ENCODE measurements at places on chromosomes 3 and 15.
A peak's percentile ranks its signal among the peaks of the same experiment; 100 is the strongest.

- H3K4me3 ChIP-seq: no peak overlapping the region
- no peak overlapping the region for H3K27ac ChIP-seq
- DNase-seq: peak; percentile 42
- no peaks in the 10 kb centered on the region for H3K4me1 ChIP-seq
- no peaks in the 10 kb centered on the region for H3K36me3 ChIP-seq
Measured at GRCh38 chr3:3714572-3714971, 84.7 kb upstream of the LRRN1 start.

DNA sequence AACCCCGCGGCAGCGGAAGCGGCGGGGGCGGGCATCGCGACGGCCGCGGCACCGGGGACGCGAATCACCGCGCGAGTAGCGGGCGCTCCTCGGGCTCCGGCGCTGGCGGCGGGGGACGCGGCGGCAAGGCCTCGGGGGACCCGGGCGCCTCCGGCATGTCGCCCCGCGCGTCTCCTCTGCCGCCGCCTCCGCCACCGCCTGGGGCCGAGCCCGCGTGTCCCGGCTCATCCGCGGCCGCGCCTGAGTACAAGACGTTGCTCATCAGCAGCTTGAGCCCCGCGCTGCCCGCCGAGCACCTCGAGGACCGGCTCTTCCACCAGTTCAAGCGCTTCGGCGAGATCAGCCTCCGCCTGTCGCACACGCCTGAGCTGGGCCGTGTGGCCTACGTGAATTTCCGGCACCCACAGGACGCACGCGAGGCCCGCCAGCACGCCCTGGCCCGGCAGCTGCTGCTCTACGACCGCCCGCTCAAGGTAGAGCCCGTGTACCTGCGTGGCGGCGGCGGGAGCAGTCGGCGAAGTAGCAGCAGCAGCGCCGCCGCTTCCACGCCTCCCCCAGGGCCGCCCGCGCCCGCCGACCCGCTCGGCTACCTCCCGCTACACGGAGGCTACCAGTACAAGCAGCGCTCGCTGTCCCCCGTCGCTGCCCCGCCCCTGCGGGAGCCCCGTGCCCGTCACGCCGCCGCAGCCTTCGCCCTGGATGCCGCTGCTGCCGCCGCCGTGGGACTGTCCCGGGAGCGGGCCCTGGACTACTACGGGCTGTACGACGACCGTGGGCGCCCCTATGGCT, 675 bp downstream of the RBM15B start:
- DNase-seq: peak; percentile 51
- H3K27ac ChIP-seq: peak overlapping the region; percentile 51
- H3K36me3 ChIP-seq: peaks cover 27% of the 10 kb centered on the region
- H3K27me3 ChIP-seq: no peaks in the 10 kb centered on the region
- peaks cover 11% of the 10 kb centered on the region for H3K4me1 ChIP-seq

GRCh38 chr3:130048726-130049125, 32.9 kb upstream of the ALG1L2 start:
- H3K27me3 ChIP-seq: no peaks in the 10 kb centered on the region
- H3K4me1 ChIP-seq: no peaks in the 10 kb centered on the region
- no peak overlapping the region for H3K4me3 ChIP-seq
- no peak overlapping the region for H3K27ac ChIP-seq
- no peak for DNase-seq

GRCh38 chr3:64806668-64807605, 119.1 kb upstream of the ADAMTS9 start:
- no peaks in the 10 kb centered on the region for H3K36me3 ChIP-seq
- H3K4me3 ChIP-seq: no peak overlapping the region
- no peak for DNase-seq
- no peaks in the 10 kb centered on the region for H3K27me3 ChIP-seq

GRCh38 chr15:56759450-56759845, 26.1 kb upstream of the ZNF280D start:
- no peaks in the 10 kb centered on the region for H3K27me3 ChIP-seq
- no peaks in the 10 kb centered on the region for H3K36me3 ChIP-seq
- DNase-seq: no peak
- H3K4me1 ChIP-seq: peaks cover 2% of the 10 kb centered on the region
- no peak overlapping the region for H3K27ac ChIP-seq

DNA sequence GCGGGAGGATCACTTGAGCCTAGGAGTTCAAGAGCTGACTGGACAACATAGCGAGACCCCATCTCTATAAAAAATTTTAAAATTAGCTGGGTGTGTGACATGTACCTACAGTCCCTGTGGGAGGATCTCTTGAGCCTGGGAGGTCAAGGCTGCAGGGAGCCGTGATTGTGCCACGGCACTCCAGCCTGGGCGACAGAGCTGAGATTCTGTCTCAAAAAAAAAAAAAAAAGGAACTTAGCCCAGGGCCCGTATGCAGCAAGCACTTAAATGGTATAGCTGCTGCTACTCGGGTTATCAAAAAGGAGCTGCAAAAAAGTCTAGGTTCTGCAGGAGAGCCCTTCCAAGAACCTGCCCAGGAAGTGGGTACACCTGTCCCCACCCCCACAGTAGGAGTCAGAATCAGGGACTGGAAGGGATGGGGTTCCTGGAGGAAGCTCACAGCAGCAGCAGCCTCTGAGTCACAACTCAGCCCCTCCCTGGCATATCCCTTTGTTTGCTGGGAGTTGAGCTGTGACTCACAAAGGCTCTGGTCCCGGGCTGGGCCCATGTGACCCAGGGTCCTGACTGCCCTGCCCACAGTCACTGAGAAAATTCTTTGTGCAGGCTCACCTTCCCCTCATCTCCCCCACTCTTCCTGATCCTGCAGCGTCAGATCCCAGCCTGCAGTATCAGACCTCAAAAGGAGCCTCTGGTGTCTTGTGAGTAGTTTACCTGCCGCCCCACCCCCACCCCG, at the start of gene SPATA12:
SPATA12 (plus strand) TSS at position 576 of the 733 bp plus-strand sequence. CDS start 13,031 bp downstream, outside the sequence.
- no peaks in the 10 kb centered on the region for H3K27me3 ChIP-seq
- peaks cover 2% of the 10 kb centered on the region for H3K4me1 ChIP-seq
- H3K27ac ChIP-seq: peak within 1 kb of the TSS; percentile 69
- no peaks in the 10 kb centered on the region for H3K36me3 ChIP-seq
- peak; percentile 98 for DNase-seq
- no peak within 1 kb of the TSS for H3K4me3 ChIP-seq

- H3K36me3 ChIP-seq: no peaks in the 10 kb centered on the region
- H3K4me3 ChIP-seq: no peak overlapping the region
- no peaks in the 10 kb centered on the region for H3K4me1 ChIP-seq
- peak; percentile 4 for DNase-seq
- no peaks in the 10 kb centered on the region for H3K27me3 ChIP-seq
Measured at GRCh38 chr3:22241110-22241509, 490.1 kb upstream of the ZNF385D start.

GRCh38 chr3:185063431-185063830, 89.4 kb downstream of the C3orf70 start:
- H3K4me1 ChIP-seq: no peaks in the 10 kb centered on the region
- no peaks in the 10 kb centered on the region for H3K27me3 ChIP-seq
- no peak for DNase-seq
- no peak overlapping the region for H3K4me3 ChIP-seq
- H3K27ac ChIP-seq: no peak overlapping the region

- H3K4me1 ChIP-seq: no peaks in the 10 kb centered on the region
- no peaks in the 10 kb centered on the region for H3K27me3 ChIP-seq
- DNase-seq: no peak
- H3K27ac ChIP-seq: no peak overlapping the region
Measured at GRCh38 chr15:60485365-60486055, 6.6 kb upstream of the ICE2 start.

Data from mesendoderm (in vitro differentiated cells).